ENCODE measurements at places on chromosomes 3 and 15.

DNA sequence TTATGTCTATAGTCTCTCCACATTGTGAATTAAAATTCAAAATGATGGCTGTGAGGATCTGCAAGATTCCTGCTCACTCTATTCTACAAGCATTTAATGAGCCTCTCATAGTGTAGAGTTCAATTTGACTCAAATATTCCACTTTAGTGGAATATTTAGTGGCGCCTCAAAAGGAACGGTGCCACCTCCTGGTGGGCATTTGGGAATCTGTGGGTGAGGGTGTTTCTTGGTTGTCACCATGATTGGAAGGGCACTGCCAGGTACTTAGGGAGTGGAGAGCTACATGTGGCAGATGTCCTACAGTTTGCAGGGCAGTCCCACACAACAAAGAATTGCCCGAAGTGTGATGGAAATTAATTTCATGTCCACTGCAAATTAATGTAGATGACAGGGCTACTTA is 21.5 kb upstream of the KCNMB3 start:
- no peak for DNase-seq

DNA sequence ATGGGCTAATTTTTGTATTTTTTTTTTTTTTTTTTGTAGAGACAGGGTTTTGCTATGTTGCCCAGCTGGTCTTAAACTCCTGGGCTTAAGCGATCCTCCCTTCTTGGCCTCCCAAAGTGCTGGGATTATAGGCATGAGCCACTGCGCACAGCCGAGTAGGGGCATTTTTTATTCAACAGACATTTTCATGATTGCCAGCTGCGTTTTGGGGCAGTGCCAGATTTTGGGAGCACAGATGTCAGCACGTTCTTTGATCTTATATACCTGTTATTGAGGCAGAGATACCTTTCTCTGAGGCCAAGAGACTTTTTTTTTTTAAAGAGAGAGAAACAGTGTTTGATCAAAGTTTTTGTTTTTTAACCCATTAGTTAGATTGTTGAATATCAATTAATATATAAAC is 16.8 kb downstream of the NEO1 start:
- no peak for DNase-seq

DNA sequence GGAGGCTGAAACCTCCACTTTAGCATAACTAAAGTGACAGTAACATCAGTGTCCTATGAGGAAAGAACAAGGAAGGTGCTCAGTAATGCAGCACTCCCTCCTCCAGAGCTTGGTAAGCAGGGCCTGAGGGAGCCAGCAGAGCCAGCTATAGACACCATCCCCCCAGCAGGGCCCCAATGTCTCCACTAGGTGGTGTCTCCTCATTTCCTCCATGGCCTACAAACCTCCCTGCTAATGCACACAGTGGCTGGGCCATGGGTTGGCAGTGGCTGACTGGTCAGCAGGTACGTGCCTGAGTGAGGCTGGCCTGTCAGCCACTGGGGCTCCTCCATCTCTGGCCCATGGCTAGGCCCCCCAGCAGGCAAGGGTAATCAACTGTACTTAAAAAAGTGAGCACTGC is 13.6 kb downstream of the MRPS25 start:
- DNase-seq: no peak

GRCh38 chr3:159074756-159075701 is 273.2 kb downstream of the MFSD1 start:
- DNase-seq: no peak

GRCh38 chr3:53566461-53567145 is 72.2 kb downstream of the CACNA1D start:
- DNase-seq: no peak

- peak; percentile 37 for DNase-seq
Observed at GRCh38 chr3:179323197-179324110, 623 bp downstream of the ZNF639 start.

DNA sequence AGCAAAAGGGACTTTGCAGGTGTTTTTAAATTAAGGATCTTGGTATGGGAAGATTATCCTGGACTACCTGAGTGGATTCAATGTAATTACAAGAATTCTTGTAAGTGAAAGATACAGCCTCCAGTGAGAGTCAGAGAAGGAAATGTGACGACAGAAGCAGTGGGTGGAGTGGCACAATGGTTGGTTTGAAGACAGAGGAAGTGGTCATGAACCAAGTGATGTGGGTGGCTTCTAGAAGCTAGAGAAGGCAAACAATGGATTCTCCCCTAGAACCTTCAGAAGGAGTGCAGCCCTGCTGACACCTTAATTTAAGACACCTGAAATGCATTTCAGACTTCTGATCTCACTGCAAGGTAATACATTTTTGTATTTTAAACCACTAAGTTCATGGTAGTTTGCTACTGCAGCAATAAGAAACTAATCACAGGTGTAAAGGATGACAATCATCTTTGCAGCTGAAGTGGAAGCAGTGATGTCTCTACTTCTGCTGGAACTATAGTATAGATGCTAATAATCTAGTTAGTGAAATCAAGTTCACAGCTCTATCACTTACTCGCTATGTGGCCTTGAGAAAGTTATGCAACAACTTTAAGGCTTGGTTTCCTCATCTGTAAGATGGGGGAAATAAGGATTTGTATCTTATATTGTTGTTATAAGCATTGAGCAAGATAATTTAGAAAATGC is 403.4 kb upstream of the SUCLG2 start:
- peak; percentile 16 for DNase-seq

DNA sequence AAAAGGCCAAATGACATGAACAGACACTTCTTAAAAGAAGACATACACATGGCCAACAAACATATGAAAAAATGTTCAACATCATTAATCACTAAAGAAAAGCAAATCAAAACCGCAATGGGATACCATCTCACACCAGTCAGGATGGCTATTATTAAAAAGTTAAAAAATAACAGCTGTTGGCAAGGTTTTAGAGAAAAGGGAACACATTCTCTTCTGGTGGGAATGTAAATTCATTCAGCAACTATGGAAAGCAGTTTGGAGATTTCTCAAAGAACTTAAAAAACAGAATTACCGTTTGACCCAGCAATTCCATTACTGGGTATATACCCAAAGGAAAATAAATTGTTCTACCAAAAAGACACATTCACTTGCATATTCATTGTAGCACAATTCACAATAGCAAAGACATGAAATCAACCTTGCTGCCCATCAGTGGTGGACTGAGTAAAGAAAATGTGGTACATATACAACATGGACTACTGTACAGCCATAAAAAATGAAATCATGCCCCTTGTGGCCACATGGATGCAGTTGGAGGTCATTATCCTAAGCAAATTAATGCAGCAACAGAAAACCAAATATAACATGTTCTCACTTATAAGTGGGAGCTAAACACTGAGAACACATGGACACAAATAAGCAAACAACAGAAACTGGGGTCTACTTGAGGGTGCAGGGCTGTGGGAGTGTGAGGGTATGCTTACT is 190.7 kb upstream of the MCTP2 start:
- DNase-seq: no peak

GRCh38 chr3:66401157-66401550 is 99.7 kb downstream of the LRIG1 start:
- DNase-seq: no peak

DNA sequence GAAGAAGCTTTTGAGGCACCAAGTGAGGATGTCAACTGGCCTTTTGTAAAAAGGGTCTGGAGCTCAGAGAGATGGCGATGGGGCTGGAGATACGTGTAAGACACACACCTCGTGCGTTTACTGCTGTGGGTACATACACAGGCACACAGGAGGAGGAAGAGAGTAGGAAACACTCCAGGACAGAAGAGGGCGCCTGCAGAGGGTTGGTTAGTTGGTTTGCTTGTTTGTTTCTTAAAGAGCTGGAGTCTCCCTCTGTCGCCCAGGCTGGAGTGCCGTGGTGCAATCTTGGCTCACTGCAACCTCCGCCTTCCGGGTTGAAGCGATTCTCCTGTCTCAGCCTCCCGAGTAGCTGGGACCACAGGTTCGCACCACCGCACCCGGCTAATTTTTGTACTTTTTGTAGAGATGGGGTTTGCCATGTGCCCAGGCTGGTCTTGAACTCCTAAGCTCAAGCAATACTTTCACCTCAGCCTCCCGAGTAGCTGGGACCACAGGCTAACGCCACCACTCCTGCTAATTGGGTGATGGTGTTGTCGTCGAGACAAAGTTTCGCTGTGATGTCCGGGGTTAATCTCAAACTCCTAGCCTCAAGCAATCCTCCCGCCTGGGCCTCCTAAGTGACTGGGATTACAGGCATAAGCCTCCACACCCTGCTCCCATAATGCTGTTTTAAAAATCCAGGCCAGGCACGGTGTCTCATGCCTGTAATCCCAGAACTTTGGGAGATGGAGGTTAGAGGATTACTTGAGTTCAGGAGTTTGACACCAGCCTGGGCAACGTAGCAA is 1.3 kb upstream of the PRR20G start:
- DNase-seq: no peak
